ENCODE measurements at places on chromosomes 13 and 19.

DNA sequence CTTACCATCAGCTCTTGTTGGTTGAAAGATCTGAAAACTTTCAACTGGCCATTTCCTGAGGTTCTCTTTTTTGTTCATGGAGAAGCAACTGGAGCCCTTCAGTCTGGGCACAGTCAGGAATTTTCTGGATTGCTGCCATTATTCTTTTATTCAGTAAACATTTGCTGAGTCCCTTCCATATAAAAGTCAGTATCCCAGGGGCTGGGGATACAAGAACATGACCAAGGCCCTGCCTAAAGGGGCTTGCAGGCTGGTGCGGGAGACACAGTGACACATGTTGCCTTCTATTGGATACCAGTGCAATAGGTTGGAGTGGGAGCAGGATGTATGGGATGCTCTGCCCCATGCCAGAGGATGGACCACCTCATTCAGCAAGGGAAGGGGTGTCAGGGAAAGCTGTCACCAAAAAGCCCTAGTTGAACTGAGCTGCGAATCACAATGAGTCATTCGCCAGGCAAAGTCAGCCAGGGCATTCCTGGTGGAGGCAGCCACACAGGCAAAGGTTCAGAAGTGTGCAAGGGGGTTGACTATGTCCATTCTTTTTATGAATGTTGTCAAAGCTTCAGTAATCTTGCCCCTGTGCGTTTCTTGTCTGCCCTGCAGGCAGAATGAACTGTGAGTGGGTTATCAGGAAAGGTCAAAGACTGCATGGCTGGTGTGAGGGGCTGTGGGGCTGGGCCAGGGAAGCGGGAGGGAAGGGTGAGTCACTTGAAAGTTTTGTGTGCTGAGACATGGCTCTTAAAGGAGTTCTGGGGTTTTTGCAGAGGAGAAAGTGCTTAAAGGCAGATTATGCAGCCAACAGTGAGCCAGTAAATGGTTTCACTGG is 395.9 kb downstream of the KCNRG start:
- DNase-seq = no peak

GRCh38 chr13:66689628-66690027 is 540.5 kb downstream of the PCDH9 start:
- DNase-seq = no peak

- no peak for DNase-seq
Observed at GRCh38 chr19:34124828-34125227, 47.5 kb upstream of the LSM14A start.

- DNase-seq = no peak
Observed at GRCh38 chr19:36081894-36082293, 27.2 kb downstream of the WDR62 start.

- DNase-seq = no peak
Observed at GRCh38 chr19:38283271-38283670, 18.9 kb downstream of the SPINT2 start.

GRCh38 chr13:99044764-99045163 is 66.9 kb upstream of the DOCK9 start:
- no peak for DNase-seq

GRCh38 chr13:70473907-70474306 is 365.7 kb upstream of the KLHL1 start:
- no peak for DNase-seq

GRCh38 chr19:7224209-7224686 is 70.0 kb downstream of the INSR start:
- DNase-seq = no peak

GRCh38 chr19:46945694-46946489 is 73.7 kb upstream of the NPAS1 start:
- DNase-seq = no peak

- no peak for DNase-seq
Observed at GRCh38 chr13:45750566-45750965, 48.4 kb downstream of the CBY2 start.

DNA sequence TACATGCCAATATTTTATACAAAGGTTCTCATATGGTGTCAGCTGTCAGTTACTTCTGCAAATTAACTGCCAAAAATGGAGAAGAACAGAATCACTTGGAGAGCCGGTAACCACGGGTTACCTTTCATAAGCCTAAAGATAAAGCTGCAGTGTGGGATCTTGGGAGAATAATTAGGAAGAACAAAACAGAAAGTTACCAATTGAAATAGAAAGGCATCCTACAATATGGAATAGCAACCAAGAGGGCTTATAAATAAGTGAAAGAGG is 74.2 kb downstream of the TSHZ3 start:
- DNase-seq = no peak

DNA sequence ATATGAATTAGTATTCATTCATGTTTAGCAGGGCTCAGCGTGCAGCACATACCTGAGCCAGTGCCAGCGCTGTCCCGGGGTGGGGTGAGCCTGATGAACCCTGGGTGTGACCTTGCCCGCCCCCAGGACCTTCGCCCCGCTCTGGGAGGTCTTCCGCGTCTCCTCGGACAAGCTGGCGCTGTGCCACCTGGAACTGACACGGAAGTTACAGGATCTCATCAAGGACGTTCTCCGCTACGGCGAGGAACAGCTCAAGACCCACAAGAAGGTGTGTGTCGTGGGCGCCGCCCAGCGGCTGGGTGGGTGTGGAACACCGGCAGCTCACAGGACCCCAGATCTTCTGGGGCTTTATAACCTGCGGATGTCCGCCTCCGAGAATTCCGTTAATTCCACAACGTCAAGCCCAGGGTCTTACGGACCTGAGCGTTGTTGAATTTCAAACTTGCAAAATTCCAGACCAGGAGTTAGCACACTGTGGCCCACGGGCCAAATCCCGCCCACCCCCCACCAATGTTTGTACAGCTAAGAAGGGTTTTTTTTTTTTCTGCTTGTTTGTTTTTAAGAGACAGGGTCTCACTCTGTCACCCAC is 15.4 kb downstream of the FCHO1 start:
- DNase-seq = no peak

- DNase-seq = no peak
Observed at GRCh38 chr19:524062-524674, 7.4 kb upstream of the CDC34 start.

DNA sequence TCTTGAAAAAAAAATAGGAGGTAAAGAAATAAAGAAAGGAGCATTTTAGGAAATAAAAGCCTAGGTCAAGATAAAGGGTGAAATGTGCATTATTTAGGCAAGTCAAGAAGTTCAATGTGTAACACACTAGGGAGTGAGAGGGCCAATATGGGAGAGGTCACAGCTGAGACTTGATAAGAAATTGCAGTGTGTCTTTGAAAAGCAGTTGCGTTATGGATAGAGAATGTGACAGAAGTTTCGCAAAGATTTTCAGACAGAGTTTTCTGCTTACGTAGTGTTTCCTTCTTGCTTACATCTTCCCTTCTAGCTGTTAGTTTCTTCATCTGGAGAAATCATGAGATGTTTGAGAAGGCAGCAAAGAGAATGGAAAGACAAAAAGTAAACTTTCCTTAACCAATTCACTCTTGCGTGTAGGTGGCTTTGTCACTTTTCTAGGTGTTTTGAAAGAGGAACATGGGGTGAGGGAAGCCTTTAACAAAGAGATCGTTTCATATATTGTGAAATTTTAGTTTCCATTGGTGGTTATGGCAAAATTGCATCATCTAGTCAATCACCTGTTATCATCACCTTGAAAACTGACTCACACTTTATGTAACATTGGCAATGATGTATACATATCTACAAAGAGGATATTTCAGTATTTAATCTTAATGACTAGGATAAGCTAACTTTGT is 975.5 kb downstream of the OLFM4 start:
- no peak for DNase-seq

DNA sequence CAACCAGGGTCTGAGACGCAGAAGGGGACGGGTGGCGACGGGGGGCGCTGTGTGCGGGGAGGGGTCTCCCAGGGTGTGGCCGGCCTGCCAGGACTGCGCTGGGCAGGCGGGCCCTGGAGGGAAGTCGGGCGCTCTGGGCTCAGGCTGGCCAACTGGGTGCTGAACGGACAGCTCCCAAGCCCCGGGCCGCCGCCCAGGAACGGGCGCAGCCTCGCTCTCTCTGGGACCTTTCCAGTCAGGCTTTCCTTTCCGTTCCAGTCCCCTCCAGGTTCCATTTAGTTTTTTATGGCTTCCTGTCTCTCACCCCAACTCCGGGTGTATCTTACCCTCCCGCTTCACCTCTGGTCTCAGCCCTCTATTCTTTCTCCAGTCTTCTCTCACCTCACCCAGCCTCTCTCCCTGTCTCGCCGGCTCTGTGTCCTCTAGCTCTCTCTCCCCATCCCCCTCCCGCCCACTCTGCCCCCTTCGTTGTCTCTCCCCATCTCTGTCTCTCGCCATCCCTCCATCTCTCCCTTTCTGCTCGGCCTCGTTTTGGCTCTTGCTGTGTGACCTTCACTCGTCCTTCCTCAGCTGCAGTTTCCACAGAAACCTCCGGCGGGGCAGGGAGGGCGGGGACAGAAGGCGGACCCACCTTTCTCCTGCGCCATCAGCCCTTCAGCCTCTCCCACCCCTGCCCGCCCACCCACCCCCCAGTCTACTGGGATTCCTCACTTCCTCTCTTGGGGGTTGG is 3.3 kb upstream of the ATP1A3 start:
- DNase-seq = peak; percentile 11

- DNase-seq = no peak
Observed at GRCh38 chr19:10977742-10978092, 16.9 kb downstream of the SMARCA4 start.

GRCh38 chr19:33373453-33374235 is at the start of gene CEBPG:
TSS of gene CEBPG (plus strand) at chr19:33373709. CDS start at chr19:33379240, 5,531 bp downstream.
- peak; percentile 93 for DNase-seq

- no peak for DNase-seq
Observed at GRCh38 chr13:34822650-34823049, 119.4 kb upstream of the NBEA start.

DNA sequence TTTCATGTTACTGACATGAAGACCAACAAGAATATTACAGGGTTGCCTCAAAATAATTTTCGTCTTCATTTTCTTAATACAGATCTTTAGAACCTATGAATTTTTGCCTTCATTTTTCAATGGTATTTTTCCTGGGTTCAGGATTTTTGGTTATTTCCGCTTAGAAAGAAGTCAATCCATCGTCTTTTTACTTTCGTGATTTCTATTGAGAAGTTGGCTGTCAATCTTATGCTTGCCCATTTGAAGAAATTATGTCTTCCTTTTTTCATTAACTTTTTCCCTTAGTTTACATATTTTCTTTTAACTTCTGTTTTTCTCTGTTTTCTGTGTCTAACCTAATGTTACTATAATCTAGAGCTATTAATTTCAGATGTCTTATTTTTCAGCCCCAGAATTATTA is 868.9 kb upstream of the SLC10A2 start:
- DNase-seq = no peak

DNA sequence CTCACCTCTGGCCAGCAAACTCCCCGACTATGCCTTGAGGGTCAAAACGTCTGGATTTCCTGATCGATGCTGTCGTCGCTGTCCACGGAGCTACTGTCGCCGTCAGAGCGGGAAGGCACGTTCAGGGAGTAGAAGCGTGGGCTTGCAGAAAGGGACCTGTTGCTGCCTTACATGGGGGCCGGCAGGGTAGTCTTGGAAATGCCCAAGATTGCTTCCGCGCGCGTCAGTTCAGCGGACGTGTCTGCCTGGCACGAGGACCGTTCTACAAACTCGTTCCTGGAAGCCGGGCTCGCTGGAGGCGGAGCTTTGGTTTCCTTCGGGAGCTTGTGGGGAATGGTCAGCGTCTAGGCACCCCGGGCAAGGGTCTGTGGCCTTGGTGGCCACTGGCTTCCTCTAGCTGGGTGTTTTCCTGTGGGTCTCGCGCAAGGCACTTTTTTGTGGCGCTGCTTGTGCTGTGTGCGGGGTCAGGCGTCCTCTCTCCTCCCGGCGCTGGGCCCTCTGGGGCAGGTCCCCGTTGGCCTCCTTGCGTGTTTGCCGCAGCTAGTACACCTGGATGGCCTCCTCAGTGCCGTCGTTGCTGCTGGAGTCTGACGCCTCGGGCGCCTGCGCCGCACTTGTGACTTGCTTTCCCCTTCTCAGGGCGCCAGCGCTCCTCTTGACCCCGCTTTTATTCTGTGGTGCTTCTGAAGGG is 15.4 kb downstream of the RB1 start:
- DNase-seq = no peak

- no peak for DNase-seq
Observed at GRCh38 chr19:4910594-4911281, 1.4 kb downstream of the UHRF1 start.

- DNase-seq = peak; percentile 69
Observed at GRCh38 chr19:3359015-3359918, 7.1 kb upstream of the NFIC start.

DNA sequence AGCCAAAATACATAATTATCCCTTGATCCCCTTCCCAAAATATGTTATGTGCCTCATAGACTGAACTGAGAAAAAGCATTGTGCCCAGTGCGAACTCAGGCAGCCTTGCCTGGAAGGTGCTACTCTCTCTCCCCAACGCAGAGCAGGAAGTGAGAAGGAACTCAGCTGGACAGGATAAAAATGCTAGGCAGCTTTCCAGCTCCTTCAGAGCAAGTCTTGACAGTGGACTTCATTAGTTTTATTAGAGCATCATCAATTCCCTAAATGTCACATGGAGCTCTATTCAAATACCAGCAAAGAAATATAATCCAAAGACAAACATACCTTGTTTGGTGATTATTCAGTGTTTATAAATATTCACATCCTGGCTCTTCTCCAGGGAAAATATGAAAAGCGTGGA is 202.4 kb downstream of the RFC3 start:
- no peak for DNase-seq

GRCh38 chr19:1752009-1752756 is 1.1 kb upstream of the ONECUT3 start:
- no peak for DNase-seq

GRCh38 chr13:104327211-104327610 is 1261.0 kb upstream of the SLC10A2 start:
- no peak for DNase-seq

DNA sequence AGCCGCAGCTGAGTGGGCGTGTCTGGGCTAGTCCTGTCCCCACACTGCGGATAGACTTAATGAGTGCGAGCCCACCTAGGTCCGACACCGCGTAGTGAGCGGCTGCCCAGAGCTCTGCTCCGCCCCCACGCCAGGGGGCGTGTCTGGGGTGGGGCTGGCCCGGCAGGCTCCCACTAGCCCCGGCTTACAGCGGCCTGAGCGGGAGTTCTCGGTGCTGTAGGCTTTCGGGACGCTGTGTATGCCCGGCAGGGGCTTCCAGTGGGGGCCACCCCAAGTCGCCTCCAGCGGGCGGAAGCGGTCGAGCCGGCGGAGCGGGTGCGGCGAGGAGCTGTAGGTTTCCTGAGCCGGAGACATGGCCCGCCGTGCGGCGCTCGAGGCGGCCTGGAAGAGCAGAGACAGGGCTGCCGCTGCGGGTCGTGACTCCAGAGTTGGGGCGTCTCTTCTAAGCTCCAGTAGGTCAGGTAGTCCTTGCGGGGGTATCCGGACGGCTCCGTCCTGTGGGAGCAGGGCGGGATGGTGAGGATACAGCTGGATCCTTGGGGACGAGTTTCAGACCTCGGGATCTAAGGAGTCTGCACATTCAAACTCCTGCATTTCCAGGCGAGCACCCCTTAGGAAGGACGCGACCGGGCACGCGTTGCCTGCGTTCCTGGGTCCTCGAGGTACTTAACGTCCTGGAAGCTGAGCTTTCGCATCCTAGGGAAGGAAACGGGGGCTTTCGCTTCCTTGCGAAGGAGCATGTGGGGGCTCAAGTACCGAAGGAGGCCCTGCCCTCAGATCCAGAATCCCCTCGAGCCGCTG is 1.2 kb downstream of the CGB7 start:
- peak; percentile 35 for DNase-seq

GRCh38 chr19:8536282-8536681 is 22.3 kb upstream of the ZNF414 start:
- DNase-seq = no peak

Data from activated T-cell treated with anti-CD3 and anti-CD28 coated beads for 4 hours (primary cell).